ENCODE measurements at places on chromosomes 1 and 21.
A peak's percentile ranks its signal among the peaks of the same experiment; 100 is the strongest.

GRCh38 chr1:174584071-174584470, 136.3 kb downstream of the GPR52 start:
- no peak for DNase-seq

DNA sequence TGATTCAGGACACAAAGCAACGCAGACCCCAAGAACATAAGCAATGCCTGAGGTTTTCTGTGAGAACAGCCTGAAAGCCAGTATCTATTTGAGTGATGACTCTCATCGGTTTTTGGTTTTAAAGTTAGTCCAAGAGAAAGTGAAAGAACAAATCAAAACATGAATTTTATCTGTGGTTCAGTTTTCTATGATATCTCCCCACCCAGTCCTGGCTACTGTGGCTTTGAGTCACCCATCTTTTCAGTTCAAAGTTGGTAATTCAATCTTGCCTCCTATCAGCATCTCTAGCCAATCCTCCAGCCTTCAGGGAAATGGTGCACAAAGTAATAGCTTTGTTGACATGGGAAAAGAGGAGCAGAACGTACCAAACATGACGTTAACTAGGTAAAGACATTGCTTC, 40.5 kb upstream of the KRTAP19-8 start:
- DNase-seq: no peak

DNA sequence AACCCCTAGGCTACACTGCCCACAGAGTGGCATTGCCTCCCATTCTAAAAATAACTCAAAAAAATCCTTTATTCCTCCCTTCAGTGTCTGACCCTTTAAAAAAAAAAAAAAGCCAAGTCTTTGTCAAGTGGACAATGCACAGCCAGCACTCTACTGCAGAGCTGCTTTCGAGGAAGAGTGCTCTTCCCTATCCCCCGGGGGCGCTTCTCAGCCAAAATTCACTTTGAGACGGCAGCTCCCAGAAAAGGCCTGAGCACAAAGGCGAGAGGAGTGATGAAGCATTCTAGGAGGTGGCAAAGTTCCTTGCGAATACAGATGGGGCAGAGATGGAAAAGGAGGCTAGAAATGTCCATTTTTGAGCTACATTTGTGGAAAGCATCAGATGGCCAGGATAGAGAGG, 23.3 kb downstream of the EPHA10 start:
- DNase-seq: no peak

GRCh38 chr1:207848234-207848633, 62.7 kb downstream of the CD34 start:
- DNase-seq: no peak

GRCh38 chr1:92424381-92424780, 62.3 kb downstream of the GFI1 start:
- DNase-seq: no peak

GRCh38 chr1:163357378-163357777, 35.6 kb downstream of the NUF2 start:
- no peak for DNase-seq

DNA sequence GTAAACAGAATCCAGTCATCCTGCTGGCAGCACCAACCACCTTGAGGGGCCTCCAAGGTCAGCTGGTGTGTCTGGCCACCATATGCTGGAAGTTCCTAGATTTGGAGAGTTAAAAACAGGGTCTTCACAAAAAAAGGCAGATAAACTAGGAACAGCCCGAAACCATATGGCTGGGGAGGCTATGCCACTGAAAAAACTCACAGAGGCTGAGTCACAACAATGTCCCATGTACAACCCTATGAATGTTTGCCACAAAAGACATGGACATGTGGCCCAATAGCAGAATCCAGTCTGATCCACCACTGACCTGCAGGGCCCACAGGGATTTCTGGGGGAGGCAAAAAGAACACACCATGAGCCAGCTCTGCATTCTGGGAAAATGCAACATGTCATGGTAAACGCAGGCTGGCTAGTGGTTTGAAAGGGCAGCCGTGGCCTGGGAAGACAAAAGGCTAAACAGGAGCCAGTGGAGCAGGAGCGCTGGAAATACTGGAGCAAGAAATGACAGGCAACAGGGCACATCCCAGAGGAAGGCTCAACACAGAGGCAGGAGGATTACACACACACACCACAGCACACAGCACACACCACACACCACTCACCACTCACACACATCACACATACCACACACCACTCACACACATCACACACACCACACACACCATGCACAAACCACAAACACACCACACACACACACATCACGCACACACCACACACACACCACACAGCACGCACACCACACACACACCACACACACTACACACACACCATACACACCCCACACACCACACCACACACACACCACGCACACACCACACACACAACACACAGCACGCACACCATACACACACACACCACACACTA, 55.4 kb downstream of the HSF2BP start:
- DNase-seq: no peak

GRCh38 chr21:35485364-35485763, 436.3 kb upstream of the RUNX1 start:
- DNase-seq: no peak

DNA sequence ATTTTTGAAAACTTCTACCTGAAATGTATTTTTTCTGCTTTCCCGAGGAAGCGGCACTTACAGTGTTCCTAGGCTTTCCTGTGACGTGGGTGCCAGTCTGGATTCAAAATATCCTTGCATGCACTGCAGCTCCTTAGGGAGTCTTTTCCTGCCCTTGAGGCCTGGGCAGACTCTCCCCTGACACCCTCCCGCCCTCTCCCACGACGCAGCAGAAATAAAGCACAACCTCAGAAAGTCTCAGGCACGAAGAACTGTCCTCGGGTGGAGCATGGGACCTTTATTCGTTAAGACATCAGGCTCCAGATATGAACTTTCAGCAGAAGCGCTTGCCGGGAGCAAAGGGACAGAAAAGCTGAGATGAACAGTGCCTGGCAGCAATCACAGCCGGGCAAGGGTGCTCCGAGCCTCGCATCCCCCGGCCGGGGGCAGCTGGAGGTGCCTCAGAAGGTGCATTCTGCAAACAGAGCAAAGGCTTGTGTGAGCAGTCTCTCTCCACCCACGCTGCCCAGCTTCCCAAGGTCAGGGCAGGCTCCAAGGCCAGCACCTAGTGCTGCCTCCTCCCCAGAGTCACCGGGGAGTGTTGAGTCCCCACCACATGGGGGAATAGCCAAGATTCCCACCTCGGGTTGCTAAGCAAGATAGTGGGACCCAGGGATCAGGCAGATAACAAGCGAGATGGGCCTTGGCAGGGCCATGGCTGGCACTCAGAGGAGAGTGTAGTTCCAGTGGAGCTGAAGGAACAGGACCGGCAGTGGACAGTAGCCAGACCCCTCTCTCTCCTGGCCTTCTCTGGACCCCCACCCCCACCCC, 3.2 kb downstream of the TFF3 start:
- no peak for DNase-seq

- DNase-seq: no peak
These were observed 103.4 kb downstream of the VPS13D start for GRCh38 chr1:12333036-12333785.

GRCh38 chr1:214506972-214507431, 44.4 kb downstream of the PTPN14 start:
- DNase-seq: no peak

DNA sequence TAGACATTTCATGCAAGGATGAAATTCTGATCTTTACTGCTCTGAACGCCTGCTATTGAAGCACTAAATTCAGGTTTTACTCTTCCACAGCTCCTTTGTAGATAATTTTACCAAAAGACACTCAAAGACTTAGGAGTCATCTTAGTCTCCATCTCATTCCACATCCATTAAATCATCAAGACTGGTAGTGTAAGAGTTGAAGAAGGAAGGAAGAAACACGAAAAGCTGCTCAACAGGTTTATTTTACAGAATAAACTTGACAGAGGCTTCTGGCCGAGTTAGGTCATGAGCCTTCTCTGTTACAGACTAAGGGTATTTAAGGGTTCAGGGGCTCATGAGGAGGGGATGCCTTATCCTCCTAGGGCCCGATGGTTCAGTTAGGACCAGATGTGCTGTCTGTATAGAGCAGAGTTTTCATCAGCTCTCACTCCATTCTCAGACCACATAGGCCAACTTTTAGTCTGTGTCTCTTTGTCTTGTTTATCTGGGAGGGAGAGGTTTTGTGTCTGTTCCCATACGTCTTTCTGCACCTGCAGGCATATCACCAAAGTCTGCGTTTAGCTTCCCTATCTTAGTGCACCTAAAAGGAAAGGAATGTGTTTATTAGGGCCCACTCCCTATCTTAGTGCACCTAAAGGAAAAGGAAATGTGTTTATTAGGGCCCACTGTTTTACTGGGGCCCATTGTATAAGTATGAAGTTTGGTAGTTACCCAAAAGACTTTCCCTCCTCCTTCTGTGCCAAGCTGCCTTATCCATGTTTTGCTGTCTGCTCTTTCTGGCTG, 57.4 kb upstream of the RGS18 start:
- DNase-seq: no peak

GRCh38 chr1:17273096-17273495, 24.2 kb downstream of the PADI3 start:
- no peak for DNase-seq

DNA sequence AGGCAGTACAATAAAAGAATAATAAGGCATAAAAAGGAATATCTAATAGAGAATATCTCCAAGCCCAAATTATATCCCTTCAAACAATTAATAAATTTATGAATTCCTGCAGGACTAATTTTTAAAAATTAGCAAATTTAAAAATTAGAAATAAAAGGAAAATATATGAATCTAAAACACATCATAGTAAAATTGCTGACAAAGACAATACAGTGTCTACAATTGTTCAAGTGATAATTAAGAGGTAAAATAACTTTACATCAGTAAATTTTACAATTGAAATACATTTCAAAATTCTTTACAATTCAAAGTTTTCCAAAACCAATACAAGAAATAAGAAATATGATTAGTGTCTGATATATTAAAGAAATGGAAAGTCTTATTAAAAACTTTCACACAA, 22.8 kb upstream of the OLFM3 start:
- no peak for DNase-seq

- no peak for DNase-seq
These were observed 44.8 kb downstream of the ACP6 start for GRCh38 chr1:147625362-147625995.

GRCh38 chr21:42533963-42534355, 20.3 kb downstream of the SLC37A1 start:
- DNase-seq: no peak

DNA sequence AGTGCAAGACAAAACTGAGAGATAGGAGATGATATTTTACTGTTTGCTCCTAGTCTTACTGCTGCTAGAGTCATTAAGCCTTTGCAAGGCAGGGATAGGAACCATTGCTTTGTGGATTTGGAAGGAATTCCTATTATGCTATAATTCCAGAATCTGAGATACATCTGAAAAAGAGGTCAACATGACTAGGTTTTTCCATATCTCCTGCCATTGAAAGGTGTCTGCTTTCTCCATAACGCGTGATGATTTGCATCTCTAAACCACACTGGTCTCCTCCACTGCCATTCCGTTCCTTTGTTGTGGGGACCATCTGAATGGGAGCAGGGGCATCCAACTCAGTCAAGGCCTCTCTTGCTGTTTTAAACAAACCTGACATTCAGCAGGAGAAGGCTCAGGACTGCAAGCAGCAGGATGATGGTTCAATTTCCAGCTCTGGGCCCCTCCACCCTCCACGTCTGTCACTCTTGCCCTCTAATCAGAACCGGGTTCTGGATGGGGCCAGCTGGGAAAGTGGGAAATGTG, 45.2 kb downstream of the PLPP3 start:
- no peak for DNase-seq

DNA sequence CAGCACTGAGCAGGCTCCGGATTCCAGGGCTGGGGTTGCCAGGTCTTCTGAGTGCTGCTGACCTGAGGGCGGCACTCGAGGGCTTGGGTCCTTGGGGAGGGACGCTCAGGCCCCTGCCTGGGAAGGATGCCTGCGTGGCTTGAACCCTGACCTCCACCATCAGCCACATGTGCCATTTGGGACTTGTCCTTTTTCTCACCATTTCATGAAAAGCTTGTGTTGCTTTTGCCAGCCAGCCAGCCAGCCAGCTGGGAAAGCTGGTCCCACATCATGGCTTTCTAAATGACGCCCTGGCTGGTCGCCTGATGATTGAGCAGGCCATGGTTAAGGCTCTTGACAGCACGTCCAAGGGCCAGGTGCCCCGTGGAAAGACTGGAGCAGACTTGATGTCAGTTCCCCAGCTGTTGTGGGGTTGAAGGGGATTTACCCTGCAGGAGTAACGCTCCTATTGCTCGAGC, 168.7 kb downstream of the CAMTA1 start:
- no peak for DNase-seq

- DNase-seq: peak; percentile 20
These were observed 1.9 kb downstream of the FTCD start for GRCh38 chr21:46153247-46154154.

- DNase-seq: no peak
These were observed 2.2 kb upstream of the SPRR1B start for GRCh38 chr1:153028766-153029165.

- DNase-seq: no peak
These were observed 31.2 kb upstream of the FASLG start for GRCh38 chr1:172627702-172628101.

DNA sequence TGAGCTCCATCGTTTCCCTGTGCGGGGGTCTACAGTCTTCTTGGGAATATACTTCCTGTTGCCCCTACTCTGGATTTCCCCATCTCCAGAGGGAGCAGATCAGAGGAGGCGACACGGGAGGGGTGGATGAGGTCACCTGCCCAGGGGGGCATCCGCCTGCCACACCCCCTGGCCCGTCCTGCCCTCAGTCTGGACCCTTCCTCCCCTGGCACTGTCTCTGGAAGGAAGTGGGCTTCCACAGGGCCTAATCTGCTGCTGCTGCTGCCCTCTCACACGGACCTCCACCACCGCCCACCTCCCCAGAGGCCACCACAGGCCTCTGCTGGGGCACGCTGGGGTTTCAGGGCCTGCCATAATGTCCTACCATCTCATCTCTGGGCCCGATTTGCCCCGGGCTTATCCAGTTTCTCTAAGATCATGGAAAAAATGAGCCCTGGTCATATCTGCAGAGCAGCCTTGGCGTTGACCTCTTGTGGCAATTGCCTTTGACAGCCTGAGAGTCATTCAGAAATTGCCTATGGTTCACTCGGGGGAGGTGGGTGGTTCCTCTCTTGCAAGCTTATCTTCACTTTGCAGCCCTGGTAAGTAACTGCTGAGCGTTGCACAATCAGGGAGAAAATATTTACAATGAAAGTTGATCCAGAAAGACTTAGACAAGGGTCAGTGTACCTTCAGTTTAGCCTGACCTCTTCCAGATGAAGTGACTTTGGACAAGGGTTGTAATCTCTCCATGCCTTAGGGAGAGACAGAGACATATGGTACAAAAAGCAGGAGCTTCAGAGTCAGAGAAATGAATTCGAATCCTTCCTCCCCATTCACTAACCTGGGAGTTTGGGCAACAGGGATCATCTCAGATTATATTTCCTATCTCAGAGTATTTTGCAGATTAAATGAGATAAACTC, 252.4 kb downstream of the TOMM20 start:
- DNase-seq: no peak

All from substantia nigra (tissue), 51 donors.